ENCODE measurements at places on chromosomes 5 and 9.
A peak's percentile ranks its signal among the peaks of the same experiment; 100 is the strongest.

- no peak for DNase-seq
Observed at GRCh38 chr9:126618190-126618584, 4.5 kb downstream of the LMX1B start.

GRCh38 chr5:133460172-133460758 is 152.1 kb downstream of the FSTL4 start:
- no peak for DNase-seq

DNA sequence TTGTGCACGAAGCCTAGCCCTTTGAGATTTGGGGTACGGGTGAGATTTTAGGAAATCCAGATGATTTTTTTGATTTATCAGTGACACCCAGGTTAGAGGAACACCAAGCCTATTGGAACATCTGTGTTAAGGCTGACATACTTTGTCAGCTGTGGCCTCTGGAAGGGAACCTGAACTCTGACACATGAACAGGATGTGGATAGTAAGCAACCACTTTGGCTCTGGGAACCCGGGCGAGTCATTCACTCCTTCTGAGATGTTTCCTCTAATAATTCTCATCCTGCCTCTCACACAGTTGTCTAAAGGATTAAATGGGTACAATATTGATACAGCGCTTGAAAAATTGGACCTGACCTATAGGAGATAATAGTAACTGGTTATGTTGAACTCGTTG is 67.8 kb downstream of the FGF1 start:
- no peak for DNase-seq

DNA sequence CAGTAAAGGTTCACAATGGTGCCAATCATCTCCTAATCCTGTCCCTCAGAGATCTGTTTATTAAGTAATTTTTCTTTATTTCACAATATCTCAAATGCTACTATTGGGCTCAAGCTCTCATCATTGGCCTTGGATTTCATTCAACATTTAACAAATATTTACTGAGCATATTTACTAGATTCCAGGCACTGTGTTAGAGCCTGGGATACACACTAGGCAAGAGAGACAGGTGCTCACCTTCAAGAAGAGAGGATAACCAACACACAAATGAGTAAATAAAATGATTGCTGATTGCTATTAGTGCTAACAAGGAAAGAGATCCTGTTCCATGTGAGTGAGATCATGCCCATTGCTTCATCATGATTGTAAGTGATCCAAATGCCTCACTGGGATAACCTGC is 27.4 kb downstream of the PPP2R2B start:
- DNase-seq = no peak

DNA sequence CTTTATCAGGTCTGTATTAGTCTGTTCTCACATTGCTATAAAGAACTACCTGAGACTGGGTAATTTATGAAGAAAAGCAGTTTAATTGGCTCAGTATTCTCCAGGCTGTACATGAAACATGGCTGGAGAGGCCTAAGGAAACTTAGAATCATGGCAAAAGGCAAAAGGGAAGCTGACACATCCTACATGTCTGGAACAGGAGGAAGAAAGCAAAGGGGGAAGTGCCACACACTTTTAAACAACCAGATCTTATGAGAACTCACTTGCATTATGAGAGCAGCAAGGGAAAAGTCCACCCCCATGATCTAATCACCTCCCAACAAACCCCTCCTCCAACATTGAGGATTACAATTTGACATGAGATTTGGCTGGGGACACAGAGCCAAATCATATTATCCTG is 132.1 kb downstream of the PCSK1 start:
- no peak for DNase-seq

DNA sequence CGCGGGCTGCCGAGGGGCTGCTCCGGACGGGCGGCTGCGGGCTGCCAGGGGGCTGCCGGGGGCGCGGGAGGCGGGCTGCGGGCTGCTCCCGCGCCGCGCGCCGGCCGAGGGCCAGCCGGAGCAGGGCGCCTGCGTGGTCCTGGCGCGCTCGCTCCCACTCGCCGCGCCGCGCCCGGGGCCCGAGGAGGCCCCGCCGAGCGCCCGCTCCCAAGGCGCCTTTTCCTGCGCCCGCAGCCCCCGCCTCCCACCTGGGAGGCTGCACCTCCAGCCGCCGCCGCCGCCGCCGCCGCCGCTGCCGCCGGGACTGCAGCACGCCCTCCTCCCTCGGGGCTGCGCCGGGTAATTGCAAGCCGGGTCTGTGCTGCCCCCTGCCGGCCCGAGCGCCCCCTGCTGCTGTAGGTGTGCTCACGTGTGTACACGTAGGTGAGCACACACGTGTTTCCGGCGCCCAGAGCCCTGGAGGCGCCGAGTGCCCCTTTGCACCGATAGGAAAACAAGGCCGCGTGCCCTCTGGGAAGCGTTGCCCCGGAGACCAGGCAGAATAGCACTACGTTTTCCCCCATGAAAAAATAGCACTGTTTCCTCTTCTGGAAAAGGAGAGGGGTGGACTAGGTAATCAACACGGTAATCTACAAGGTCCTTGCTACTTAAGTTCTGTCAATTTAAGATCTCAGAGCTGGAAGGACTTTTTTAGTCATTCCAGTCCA is at the start of gene EPB41L4B:
EPB41L4B (minus strand) TSS at position 318 of the 707 bp plus-strand sequence. CDS start 613 bp downstream, outside the sequence.
- DNase-seq = peak; percentile 74

- DNase-seq = no peak
Observed at GRCh38 chr5:10567781-10568321, 4.0 kb downstream of the ANKRD33B start.

DNA sequence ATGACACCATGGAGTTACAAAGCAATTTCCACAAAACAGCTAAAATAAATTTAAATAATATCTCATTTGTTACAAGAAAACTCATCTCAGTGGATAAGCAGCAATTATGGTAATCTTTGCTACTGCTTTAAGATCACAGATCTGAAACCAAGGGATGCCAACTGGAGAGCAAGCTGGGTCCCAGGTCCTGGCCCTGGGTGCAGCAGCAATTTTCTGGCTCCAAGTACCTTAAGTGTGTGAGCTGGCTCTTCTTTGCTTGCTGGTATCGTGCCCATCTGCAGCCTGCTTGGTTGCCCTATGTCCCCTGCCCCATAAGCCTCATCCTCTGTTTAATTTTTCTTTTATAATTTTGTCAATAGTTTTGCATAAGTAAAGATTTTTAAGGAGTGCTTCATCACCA is 41.5 kb upstream of the DIRAS2 start:
- no peak for DNase-seq

DNA sequence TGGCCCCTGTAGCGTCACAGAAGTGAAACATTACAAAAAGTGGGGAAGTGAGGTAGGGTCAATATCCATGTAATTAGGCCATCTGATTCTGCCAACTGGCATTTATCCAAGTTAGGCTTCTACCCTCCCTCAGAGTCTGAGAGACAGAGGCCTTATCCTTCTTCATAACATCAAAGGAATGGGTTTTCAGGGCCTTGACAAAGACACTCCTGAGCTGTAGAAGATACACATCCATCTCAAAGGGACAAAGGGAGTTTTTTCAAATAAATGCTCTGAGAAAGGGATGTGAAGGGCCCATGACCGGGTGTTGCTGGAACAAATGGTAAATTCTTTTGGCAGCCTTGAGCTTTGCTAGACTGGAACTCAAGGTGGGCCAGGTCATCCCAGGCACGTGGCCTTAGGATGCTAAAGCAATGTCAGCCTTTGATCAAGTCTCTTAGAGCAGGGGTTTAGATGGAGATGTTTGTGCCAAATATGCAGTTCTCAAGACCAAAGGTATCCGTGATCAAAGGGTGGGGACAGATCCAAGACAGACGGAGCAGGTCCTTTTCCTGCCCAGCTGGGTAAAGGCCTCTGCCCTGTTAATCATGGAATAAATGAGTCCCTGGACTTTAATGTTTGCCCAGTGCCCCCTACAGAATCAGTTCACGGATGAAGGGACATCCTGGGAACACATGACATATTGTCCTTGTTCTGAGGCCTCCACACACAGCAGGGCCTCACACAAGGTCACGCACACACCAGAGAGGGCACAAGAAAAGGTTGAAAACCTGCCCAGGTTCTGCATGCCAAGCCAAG is 10.0 kb upstream of the FAM169A start:
- DNase-seq = no peak

GRCh38 chr9:33177639-33178038 is 10.5 kb upstream of the B4GALT1 start:
- DNase-seq = no peak

Measured in putamen (tissue), 1 donor.